Right ventricle myocardium inferior (tissue), 1 donor: ENCODE measurements at places on chromosomes 2 and 18. TPM values are rescaled to one million over a fixed set of nuclear protein-coding genes. Genes with fewer than 3 reads are reported as not detected.
A peak's percentile ranks its signal among the peaks of the same experiment; 100 is the strongest.

Gene CDH19
- total RNA-seq: 25.1 TPM

Gene TMEM200C
- 0.95 TPM for total RNA-seq

Gene RNF125
- total RNA-seq: 5.6 TPM

Gene OR6B2
- not detected for total RNA-seq

Gene ASB18
- 4.6 TPM for total RNA-seq

Gene KATNAL2
- total RNA-seq: 2.7 TPM

- DNase-seq: peak; percentile 21
These were observed 17.6 kb downstream of the EMX1 start for GRCh38 chr2:72934683-72935610.

- DNase-seq: peak; percentile 82
These were observed 38.8 kb downstream of the SCTR start for GRCh38 chr2:119485336-119486110.

- no peak for DNase-seq
These were observed 82.0 kb upstream of the TTC39C start for GRCh38 chr18:23932385-23933067.

DNA sequence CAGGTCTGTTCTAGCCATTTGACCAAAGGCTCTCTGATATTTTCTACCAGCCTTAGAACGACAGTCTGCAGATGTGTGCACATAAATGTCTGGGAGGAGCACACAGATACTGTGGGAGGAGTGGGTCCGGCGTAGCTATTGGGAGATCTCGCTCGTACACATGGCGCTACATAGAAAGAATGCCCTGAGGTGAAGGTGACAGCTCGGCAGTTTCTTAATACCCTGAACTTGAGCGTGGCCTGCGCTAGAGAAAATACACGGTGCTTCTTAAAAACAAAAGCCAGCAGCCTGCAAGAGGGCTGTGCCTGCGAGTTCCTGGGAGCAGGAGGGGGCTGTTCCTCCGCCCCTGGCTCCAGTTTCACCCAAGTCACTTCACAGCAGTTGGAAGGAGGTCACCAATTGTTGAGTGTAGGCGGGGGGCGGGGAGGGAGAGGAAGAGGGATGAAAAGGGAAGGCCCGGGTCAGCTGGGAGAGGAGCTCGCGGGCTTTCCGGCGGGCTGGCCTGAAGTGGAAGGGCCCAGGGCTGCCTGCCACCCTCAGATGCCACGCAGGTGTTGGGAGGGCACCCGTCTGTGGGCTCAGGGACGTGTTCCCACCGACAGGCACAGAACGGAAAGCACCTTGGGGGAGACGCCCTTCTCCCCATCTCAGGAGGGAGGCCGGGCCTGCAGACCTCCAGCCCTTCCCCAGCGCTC, 124.7 kb upstream of the ZNF516 start:
- peak; percentile 79 for DNase-seq

DNA sequence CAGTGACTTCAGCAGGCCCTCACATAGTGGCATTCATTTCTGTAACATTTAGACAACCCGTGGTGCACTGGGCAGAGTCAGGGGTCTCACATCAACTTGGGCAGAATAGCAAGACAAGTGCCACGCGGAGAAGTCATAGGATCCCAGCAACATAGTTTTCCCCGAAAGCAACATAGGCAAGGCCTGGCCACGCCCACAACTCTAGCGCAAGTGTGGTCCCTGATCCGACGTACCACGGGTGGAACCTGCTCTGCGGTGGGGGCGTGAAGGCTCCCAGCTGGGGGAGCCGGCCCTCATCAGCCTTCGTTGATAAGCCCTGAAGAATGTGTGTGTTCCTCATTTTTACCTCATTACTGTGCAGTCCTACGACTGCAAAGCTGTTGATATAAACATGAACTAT, 261.2 kb downstream of the EIPR1 start:
- no peak for DNase-seq

GRCh38 chr18:25279133-25279532, 72.8 kb downstream of the ZNF521 start:
- no peak for DNase-seq

DNA sequence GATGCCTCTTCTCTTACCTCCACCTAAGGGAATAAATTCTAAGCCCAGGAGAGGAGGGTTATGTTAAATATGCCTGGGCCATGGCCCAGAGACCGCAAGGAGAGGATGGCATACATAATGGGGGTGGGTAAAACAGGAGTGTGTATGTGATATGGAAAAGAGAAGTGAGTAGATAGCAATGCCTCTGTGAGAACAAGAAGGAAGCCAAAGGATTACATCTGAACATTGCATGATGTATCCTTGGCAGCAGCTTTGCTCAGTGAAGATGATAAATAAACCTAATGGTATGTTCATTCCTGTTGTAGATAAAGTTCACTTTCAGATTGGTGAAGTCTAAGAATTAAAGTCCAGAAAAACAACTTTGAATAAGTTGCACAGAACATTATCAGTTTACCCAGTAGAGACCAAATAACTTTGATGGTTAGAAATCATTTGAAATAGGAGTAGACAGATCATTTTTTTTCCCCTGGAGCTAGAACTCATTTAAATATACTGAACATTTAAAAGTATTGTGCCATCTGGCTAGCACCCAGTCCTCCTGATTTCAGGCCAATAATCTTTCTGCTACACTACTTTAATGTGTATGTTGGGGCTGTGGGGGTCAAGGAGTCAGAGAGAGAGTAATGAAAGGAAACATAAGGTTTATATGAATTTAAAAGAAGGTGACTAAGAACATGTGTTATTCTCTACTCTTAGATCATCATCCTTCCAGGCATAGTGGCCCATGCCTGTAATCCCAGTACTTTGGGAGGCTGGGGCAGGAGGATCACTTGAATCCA, 231.7 kb downstream of the PARD3B start:
- no peak for DNase-seq

DNA sequence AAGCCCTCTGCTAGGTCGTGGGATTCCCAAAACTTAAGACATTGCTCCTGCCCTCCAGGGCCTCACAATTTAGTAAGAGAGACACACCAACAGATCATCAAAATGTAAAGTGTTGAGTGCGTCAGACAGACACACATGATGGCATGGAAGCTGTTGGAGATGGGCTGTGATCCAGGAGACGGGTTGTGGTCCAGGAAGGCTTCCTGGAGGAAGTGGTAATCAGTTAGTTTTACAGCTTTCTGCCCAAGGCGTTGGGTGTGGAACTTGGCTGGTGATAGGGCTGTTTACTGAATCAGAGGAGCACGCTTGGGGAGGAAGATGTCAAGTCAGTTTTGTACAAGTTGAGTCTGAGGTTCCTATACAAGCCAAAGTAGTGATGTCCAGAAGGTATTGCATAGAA, 24.0 kb upstream of the GLI2 start:
- DNase-seq: no peak

DNA sequence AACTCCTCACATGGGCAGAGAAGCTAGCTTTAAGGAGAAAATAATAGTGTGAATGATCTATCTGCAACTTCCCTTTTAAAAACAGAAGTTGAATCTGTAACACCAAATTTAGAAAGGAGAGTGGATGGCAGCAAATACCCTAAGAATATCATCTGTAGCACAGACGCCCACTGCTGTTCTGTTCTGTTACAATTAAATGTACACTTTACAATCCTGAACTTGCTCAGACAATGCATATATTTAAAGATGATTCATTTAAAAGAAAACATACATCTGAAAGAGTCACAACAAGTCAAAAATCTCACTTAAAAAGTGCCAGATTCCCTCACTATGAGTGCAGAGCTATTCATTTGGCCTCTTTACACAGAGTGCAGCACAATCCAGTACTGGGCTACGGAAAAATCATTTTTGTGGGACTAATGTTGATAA, 8.0 kb upstream of the SERTAD2 start:
- no peak for DNase-seq

GRCh38 chr2:143744114-143744513, 614.9 kb downstream of the ARHGAP15 start:
- DNase-seq: no peak

DNA sequence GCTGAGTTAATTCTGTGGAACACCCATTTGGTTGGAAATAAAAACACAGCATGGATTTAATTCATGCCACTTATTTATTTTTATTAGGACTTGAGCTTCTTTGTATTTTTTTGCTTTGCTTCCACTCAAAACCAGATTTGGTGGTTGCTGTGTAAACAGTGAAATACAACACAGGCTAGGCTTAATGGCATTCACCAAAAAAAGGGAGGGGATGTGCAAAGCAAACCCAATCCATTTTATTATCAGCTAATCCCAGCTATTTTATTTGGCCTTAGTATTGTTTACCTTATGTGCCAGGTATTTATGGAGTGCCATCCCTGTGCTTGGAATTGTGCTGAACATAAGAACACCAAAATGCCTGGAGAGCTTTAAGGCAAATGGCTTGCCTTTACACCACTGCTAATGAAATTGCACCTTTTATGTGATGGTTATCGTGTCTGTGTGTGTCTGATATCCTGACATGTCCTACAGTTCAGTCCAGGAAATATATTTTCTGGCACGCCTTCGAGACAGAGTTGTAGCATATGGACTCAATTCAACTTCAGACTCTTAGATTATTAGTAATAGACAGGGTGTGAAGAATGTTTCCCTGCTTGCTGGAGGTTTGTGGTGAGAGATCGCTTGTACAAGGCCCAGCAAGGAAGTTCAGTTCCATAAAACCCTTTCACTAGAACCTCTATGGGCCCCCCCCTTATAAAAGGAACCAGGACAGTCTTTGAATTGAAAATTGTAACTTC, 99.6 kb downstream of the PRPF40A start:
- DNase-seq: no peak

DNA sequence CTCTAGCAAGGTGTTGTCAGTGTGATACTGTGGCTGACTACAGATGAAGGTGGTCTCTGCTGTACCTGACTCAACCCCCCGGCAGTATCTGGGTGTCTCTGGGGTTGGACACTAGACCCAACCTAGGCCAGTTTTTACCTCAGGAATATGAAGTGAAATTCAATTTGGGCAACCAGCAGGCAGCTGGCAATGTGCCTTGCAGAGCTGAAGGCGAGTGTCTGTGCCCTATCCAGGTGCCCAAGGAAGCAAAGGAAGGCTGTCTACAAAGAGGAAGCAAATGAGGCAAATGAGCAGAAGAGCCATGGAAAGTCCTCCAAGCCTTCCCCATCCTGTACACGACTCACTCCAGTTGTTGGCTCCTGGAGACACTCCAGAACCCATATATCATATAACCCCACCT, 264.6 kb upstream of the AGAP1 start:
- no peak for DNase-seq

GRCh38 chr2:223947711-223948205, 2.6 kb upstream of the WDFY1 start:
- no peak for DNase-seq

DNA sequence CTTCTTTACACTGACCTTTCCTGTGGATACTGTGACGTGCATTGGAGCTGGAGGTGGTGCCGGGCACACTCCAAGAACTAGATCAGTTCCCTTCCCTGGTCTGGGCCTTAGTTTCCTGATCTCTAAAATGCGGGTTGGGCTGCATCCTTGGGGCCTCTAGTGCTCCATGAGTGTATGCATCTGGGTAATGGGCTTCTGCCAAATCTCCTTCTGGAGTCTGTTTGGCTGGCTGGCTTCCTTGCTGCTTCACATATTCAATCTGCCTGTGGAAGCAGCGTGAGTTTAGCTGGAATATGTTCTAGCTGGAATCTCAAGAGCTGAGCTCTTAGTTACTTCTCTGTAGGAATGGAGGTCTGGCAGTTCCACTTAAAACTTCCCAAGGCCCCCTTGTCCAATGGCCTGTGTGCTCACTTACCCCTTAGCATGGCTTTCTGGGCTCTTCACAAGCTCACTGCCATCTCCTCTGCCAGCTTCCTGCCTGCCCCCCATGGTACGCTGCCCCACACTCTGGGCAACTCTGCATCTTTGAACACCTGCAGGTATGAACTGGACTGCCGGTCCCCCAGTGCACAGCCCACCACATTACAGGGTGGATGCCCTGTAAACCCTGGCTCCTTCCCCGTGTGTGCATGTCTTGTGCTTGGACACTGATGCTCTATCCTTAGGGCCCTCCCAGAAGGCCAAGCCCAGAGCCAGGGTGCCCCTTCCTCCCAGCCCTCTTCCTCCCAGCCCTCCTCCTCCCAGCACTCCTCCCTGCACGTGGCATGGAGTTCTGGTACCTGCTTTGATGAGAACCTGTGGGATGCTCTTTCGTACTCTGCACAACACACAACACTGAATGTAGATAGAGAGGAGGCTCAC, 103.6 kb upstream of the SMAD2 start:
- DNase-seq: peak; percentile 45

- peak; percentile 26 for DNase-seq
These were observed 748 bp upstream of the ZNF804A start for GRCh38 chr2:184597571-184597991.

DNA sequence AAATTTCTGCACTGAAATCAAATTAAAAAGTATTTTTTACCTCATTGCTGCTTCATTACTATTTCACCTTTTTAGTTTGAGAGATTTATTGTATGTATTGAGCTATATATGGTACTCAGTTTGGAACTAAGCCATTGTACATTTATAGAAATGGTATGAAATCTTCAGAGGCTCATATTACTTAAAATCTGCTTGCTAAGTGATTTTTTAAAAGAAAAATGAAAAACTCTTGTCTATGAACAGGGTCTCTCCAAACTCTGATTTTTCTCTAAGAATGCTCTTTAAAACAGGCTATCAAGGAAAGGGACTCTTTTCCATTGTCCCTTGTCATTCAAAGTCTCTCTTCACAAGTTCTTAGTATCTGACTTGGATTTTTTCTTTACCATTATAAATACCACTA, 31.8 kb downstream of the C1D start:
- no peak for DNase-seq

GRCh38 chr2:196836440-196836839, 27.3 kb upstream of the C2orf66 start:
- no peak for DNase-seq

- DNase-seq: no peak
These were observed 692.2 kb upstream of the KLHL29 start for GRCh38 chr2:22692746-22693145.

- no peak for DNase-seq
These were observed 467.1 kb upstream of the SPHKAP start for GRCh38 chr2:228648541-228648940.

DNA sequence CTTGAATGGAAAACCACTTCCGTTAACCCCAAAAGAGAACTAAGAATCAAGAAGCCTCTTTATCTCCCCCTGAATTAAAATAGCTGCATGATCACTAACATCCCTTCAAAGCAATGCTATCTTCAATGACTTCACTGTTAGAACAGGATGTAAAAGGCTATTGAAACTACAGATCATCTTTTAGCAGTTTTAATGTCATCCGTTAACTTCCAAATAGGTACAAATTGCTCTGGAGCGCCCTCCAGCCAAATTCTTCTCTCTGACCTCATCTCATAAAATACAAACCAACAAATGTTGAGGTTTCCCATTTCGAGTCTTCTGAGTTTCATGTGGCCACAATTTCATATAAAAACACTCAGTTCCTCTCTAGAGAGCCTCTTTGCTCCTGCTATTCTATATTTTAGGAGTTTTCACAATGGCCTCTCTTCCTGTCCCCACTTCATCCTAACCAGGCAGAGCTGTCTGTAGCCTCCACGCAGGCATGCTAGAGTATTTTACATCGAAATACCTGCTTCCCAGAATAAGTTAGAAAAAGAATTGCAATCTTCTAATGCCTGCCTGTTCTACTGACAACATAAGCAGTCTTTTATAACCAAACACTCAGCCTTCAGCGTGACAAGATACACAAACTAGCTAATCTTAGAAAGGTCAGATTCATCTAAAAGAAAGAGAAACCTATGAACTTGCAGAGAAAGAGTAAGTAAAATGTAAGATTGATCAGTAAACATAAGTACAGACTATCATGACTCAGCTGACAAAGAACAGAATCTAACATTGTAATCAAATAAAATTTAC, 37.9 kb downstream of the B4GALT6 start:
- DNase-seq: no peak
